ENCODE measurements at places on chromosomes 6 and 20.

DNA sequence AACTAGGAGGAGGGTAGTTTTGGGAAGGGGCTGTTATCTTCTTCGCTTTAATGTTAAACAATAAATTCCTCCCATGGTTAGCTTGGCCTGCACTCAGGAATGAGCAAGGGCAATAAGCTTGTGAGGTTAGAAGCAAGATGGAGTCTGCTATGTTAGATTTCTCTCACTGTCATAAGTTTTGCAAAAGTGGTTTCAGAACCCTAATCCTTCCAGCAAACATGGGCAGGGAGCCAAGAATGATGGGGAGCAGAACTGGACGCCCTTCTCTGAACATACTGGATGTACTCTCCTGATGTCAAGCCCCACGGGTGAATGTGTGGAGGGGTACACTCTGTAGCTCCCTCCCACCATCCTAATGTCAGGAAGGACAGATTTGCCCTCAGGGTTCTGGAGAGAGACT, 22.3 kb downstream of the C6orf163 start:
- DNase-seq: peak; percentile 7

- DNase-seq: no peak
Observed at GRCh38 chr6:4320860-4321259, 185.5 kb upstream of the ECI2 start.

DNA sequence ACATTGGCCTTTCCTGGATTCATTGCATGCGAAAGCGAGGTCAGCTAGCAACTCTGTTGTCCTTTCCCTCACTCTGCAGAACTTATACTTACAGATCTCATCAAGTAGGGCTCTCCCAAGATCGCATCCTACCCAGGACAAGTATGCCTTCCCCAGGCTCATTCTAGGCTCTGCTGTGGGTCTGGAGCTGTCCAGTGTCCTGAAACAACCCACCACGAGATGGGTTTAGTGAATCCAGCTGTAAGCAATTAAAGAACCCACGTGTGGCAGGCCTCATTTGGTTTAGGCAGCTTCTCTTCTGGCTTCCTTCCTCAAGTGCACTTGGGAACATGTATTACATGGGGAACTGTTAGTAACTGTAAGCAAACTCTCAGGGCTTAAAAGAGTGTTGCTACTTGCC, 406.5 kb upstream of the CHD6 start:
- peak; percentile 4 for DNase-seq

DNA sequence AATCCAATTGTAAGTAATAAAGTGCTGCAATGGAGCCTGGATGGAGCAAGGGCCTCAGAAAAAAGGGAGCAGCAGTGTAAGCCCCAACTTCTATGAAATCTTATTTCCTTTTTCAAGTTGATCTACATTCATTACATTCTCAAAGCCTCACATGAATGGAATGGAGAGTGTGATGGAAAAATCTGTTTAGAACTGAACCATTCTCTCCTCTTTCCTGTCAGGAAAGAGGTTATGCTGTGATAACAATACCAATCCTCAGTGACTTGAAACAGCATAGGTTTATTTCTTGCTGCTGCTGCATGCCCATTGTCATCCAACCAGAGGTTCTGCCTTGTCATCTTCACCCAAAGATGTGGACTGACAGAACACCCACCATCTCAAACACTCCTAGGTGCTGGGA, 8.9 kb upstream of the OR2H2 start:
- no peak for DNase-seq

DNA sequence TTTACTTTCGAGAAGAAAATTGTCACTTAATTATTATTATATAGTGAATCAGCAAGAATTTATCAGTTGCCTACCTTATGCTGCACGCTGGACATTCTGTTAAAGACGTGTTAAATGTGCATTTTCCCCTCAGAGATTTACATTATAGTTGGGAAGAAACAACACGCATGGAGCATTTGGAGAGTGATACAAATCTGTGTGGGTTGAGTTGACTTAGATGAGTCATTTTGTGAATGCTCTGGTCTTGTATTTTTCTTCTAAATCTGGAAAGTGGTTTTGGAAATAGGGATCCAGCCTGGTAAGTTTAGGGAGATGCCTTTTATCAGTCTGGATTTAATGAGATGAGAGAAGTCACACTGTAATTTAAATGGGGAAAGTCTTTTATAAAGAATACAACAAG, 24.0 kb upstream of the SMIM26 start:
- no peak for DNase-seq

- no peak for DNase-seq
Observed at GRCh38 chr6:1700278-1700967, 90.7 kb downstream of the FOXC1 start.

DNA sequence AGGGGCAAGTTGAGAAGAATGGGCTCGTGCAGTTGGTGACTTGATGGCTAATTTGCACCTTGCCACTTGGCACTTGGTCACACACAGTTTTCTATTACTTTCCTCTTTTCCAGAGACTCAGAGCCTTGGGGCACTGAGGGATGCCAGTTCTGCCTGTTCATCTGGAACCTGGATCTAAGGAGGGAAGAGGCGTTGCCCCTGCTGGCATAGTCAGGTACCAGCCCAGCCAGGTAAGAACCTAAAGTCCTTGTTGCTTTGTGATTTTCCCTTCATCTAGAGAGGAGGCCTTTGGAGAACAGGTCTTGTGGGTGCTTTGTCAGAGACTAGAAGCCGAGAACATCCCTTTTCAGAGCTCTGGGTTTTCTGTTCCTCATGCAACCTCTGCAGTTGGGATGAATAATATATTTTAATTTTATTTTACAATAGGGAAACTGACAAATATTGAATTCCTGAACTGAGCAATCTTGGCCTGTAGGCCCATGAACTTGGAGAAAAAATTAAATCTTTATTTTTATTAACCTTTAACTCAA, 11.4 kb downstream of the SYTL3 start:
- no peak for DNase-seq

- DNase-seq: no peak
Observed at GRCh38 chr6:17039266-17039665, 62.6 kb upstream of the STMND1 start.

- DNase-seq: peak; percentile 61
Observed at GRCh38 chr6:143536461-143536865, 24.9 kb upstream of the FUCA2 start.

- peak; percentile 30 for DNase-seq
Observed at GRCh38 chr6:135129136-135129856, 51.8 kb upstream of the MYB start.

DNA sequence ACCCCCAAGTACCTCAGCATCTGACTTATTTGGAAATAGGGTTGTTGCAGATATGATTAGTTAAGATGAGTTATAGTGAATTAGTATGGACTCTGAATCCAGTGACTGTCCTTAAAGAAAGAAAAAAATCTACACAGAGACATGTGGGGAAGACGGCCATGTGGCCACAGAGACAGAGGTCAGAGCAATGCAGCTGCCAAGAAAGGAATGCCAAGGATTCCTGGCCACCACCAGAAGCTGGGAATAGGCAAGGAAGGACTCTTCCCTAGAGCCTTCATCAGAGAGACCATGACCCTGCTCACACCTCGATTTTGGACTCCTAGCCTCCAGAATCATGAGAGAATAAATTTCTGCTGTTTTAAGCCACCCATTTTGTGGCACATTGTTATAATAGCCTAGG, 81.8 kb downstream of the FYN start:
- DNase-seq: no peak
